A172 (cell line): ENCODE measurements at places on chromosomes 6 and 20. TPM values are rescaled to one million over a fixed set of nuclear protein-coding genes. Genes with fewer than 3 reads are reported as not detected.

BPIFB2 gene
- not detected in 2 replicates for total RNA-seq

TSPO2 gene
- not detected in 2 replicates for total RNA-seq

BACH2 gene
- 0.03 and 0.65 TPM in 2 replicates for total RNA-seq

TTBK1 gene
- not detected in 2 replicates for total RNA-seq

DLK2 gene
- 0.81 and 3.0 TPM in 2 replicates for total RNA-seq

TRPC4AP gene
- 48.6 and 51.8 TPM in 2 replicates for total RNA-seq

NFATC2 gene
- 0.28 and 0.43 TPM in 2 replicates for total RNA-seq

SPDEF gene
- total RNA-seq, result not detected in 2 replicates

CAP2 gene
- total RNA-seq, result 20.2 and 27.8 TPM in 2 replicates

MICB gene
- 16.5 and 17.1 TPM in 2 replicates for total RNA-seq

PI3 gene
- not detected in 2 replicates for total RNA-seq

PXDC1 gene
- total RNA-seq, result 38.6 and 50.8 TPM in 2 replicates

DOK5 gene
- total RNA-seq, result not detected in 2 replicates

OR2B6 gene
- total RNA-seq, result not detected in 2 replicates

PHACTR3 gene
- total RNA-seq, result not detected in 2 replicates

OXT gene
- total RNA-seq, result not detected in 2 replicates

EEF1A2 gene
- total RNA-seq, result 88.1 and 91.0 TPM in 2 replicates

KHDRBS2 gene
- total RNA-seq, result not detected in 2 replicates

SRMS gene
- total RNA-seq, result not detected in 2 replicates

NHSL1 gene
- total RNA-seq, result 2.6 and 10.4 TPM in 2 replicates

BPIFB1 gene
- not detected in 2 replicates for total RNA-seq

EPPIN gene
- total RNA-seq, result not detected in 2 replicates

TRIM15 gene
- not detected in 2 replicates for total RNA-seq

THBS2 gene
- total RNA-seq, result 137 and 151 TPM in 2 replicates

FAM83B gene
- total RNA-seq, result not detected in 2 replicates

SENP6 gene
- 52.8 and 63.1 TPM in 2 replicates for total RNA-seq

C20orf204 gene
- total RNA-seq, result 0.89 and 1.2 TPM in 2 replicates

SUPT3H gene
- total RNA-seq, result 5.3 and 8.2 TPM in 2 replicates

ASCC3 gene
- 39.4 and 41.7 TPM in 2 replicates for total RNA-seq

LTB gene
- total RNA-seq, result not detected in 2 replicates

ERVFRD-1 gene
- not detected in 2 replicates for total RNA-seq

GRM1 gene
- total RNA-seq, result 0.10 TPM in 1 of 2 replicates, not detected in the other

KCNQ5 gene
- total RNA-seq, result 6.5 and 6.7 TPM in 2 replicates

CUL9 gene
- total RNA-seq, result 17.5 and 19.6 TPM in 2 replicates

MOCS1 gene
- total RNA-seq, result 4.4 and 5.5 TPM in 2 replicates

CDH4 gene
- 2.6 and 5.5 TPM in 2 replicates for total RNA-seq

CLPSL2 gene
- 4.7 TPM in 1 of 2 replicates, not detected in the other for total RNA-seq

RAD21L1 gene
- total RNA-seq, result 0.07 and 0.90 TPM in 2 replicates

JPH2 gene
- 3.1 and 4.8 TPM in 2 replicates for total RNA-seq

CTNNBL1 gene
- total RNA-seq, result 35.0 and 48.0 TPM in 2 replicates

LY6G6F gene
- total RNA-seq, result not detected in 2 replicates

ULBP2 gene
- 13.2 and 17.3 TPM in 2 replicates for total RNA-seq

ZC2HC1B gene
- not detected in 2 replicates for total RNA-seq

HFE gene
- 15.6 and 17.0 TPM in 2 replicates for total RNA-seq
